SW480 (cell line): ENCODE measurements at places on chromosomes 12 and 14.

GRCh38 chr14:104072586-104072985 lies 12.9 kb upstream of the ASPG start:
- DNase-seq, result no peak

- DNase-seq, result peak; percentile 11
Measured at GRCh38 chr12:89856431-89856830, 147.8 kb upstream of the ATP2B1 start.

DNA sequence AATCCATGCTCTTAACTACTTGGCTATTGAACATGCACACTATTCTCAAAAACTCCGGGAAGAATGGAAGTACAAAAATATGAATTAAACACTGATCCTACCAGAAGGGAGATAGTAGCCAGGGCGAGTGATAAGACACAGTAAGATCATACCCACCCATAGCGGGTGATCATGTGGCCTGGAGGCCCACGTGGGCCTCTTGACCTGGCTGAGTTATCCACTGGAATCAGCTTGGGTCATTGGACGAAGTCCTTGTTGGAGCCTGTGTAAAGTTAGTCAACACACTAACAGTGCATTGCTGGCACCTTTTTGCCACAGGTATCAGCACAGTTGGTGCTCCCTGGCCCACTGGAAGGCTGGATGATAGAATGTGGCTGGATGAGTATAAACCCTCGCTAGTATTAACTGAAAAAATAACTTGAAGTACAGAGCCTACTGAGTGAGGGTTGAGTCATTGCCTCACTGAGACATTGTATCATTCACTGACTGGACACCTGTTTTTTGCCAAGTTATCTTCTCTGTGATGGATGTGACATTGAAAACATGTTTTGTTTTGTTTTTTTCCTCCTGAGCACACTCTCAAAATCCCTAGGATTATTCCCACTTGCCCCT lies 149.2 kb upstream of the FUT8 start:
- no peak for DNase-seq

DNA sequence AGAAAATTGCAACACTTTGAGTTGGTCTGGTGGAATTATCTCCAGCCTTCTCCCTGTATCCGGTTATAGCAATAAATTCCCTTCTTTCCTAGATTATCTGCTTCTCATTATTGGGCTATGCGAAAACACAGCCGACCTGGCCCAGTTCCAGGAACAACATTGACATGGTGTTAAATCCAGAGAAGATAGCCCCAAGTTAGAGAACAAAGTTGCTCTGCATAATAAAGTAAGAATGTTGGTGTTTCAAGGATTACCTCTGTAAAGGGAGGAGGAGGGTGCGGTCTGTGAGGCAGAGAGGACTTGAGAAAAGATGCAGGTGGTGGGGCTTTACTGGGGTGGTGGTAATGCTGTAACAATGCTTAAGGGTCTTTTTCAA lies 12.1 kb downstream of the TCL1A start:
- no peak for DNase-seq

- no peak for DNase-seq
Measured at GRCh38 chr14:52188381-52188780, 79.1 kb upstream of the PTGDR start.

DNA sequence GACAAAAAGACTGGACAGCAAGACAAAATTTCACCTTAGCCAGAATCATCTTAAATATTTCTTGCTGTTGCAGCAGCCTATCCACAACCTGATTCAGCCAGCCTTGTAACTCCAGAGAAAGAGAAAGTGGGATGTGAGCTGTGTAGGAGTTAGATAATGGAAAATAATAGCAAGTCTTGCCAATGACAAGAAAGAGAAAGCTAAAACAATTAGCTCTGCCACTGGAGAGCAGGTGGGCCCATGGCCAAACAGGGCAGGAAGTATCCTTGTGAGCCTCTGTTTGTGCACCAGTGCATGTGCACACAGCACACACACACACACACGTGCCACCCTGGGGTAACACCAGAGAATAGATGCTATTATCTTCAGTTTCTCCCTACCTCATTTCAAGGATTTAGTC lies 106.0 kb upstream of the CCDC196 start:
- no peak for DNase-seq

DNA sequence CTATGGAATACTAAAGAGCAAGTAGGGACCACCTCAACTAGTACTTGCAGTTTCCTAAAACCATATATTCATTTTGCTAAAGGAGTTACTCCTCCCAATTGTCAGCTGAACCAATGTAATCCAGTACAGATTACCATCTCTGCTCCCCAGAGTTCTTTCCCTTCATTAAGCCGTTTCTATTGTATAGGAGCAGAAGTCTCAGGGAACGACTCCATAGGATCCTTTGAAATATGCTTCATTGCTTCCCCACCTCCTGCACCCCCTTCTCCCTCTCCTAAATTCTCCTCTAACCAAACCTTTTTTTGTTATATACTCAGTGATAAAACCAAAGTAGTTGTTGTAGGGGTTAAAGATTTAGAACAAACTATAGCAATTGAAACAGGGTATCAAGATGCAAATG lies 30.7 kb upstream of the LALBA start:
- DNase-seq, result no peak

- DNase-seq, result no peak
Measured at GRCh38 chr12:104648756-104649155, 192.0 kb downstream of the CHST11 start.

DNA sequence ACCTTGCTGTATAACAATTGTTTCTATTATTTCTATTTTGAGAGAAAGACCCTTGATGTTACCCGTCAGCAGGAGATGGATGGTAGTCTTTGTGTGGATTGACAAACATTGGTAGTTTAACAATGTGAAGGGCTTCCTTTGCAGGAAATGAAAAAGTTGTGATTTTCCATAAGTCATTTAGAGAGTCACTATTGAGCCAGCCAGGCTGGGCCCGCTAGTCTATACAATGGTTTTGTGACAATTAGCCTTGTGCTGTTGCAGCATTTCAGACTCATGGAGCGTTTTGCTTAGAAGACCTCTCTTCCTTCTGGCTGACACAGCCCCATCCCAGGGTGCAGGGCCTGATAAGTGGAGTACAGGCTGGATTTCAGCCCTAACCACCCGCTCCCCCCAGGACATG lies 18.3 kb upstream of the SLC38A2 start:
- DNase-seq, result no peak

GRCh38 chr12:68497702-68498101 lies 113.0 kb upstream of the RAP1B start:
- peak; percentile 35 for DNase-seq

DNA sequence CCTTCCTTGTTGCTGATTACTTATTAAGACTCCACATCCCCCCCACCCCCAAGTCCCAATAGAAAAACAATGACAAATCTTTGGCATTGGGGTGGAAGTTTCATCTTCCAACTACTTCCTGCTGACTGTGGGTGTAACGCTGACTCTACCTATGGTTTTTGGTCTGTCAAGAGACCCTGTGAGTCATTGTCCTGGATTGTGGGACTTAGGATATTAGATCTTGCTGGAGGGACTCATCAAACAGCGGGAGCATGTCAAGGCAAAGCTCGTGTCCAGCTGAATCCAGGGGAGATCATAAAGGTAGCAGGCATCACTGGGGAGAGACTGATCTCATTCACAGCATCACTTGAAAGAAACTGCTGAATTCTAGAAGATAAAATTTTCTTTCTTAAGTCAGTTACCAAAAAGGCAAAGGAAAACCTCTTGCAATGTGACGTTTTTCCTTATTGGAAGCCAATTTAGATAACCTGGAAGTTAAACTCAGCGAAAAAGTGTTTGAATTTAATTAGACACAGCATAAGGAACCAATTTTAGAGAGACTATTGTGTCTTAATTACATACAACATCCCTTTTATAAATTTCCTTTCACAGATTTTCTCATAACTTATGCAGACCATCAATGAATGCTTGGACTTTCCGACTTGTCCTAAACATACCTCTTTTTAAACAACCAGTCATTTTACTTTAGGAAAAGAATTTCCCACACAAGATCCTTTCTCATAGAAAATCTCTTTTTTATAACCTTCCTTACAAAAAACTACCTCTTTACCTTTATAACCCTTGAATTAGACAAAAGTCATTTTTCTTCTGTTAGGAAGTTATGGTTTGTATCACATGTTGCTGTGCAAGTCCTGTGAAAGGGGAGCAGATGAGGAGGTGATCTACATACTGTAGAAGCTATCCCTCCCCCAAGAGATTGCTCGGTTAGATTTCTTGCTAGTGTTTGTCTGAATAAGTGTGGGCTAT lies 94.6 kb upstream of the SCAF11 start:
- no peak for DNase-seq

DNA sequence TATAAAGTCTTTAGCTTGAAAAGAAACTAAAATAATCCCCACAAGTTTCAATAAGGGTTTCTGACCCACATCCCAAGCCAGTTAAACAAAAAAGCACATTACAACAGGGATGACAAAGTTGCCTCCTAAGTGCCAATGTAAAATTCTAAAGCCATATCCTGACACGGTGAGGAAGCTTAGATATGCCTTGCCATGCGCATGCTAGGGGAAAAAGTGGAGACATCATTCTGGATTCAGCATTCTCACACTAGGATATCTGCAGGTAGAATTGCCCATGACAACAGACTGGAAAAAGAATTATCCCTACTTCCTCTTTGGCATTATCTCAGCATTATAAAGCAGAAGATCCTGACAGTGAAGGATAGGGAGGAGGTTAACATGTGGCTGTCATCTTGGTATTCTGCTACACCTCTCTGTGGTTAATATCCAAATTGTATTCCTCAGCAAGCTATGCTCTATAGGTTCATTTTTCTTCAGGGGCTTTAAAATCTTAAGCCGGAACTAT lies 4.9 kb downstream of the DUSP6 start:
- DNase-seq, result peak; percentile 14

DNA sequence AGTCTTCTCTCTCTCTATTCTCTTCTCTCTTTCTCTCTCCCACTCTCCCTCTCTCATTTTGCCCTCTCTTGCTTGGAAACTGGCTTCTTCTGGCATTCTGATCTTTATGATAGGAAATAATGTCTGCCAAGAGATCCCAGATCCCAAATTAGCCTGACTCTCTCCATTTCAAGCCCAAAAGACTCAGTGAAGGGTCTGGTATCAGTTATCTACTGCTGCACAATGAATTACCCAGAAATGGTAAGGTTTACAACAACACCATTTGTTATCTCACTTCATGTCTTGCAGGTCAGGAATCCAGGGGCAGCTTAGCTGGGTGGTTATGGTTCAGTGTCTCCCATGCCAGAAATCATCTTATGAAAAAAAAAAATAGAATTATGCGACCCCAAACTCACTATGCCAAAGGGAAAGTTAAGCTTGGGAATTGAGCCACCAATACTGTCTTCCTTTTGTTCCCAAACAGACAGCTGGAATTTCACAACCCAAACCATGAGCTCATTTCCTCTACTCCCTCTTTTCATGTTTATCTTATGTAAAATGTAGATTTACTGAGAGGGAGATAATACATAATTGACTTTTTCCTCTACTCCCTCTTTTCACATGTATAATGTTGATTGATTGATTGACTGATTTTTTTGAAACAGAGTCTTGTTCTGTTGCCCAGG lies 67.8 kb upstream of the FICD start:
- no peak for DNase-seq

- no peak for DNase-seq
Measured at GRCh38 chr14:40983604-40984003, 623.1 kb upstream of the LRFN5 start.

DNA sequence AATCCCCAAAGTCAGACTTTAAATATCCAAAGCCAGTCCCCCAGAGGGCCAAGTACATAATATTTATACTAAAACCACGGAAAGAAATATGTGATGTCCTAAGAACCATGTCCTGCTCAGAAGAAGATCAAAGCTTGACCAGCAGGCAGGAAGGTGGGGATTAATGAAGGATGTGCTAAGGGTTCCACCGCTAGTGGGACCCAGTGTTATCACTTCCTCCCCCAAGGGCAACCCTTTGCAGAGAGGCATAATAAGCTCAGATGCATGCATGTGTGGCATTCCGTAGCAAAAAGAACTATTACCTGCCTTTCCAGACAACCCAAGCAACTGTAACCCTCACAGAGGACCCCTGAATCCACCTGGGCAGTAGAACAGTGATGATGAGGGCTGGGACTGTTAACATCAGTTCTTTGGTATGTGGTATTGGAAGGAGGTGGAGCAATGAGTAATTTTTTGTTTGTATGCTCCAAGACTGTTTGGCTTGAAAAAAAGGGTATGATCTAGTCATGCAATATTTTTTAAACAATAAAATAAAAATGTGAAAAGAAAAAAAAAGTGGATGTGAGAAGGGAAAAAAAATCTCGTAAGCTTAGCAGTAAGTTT lies 71.7 kb upstream of the ETV6 start:
- DNase-seq, result no peak

DNA sequence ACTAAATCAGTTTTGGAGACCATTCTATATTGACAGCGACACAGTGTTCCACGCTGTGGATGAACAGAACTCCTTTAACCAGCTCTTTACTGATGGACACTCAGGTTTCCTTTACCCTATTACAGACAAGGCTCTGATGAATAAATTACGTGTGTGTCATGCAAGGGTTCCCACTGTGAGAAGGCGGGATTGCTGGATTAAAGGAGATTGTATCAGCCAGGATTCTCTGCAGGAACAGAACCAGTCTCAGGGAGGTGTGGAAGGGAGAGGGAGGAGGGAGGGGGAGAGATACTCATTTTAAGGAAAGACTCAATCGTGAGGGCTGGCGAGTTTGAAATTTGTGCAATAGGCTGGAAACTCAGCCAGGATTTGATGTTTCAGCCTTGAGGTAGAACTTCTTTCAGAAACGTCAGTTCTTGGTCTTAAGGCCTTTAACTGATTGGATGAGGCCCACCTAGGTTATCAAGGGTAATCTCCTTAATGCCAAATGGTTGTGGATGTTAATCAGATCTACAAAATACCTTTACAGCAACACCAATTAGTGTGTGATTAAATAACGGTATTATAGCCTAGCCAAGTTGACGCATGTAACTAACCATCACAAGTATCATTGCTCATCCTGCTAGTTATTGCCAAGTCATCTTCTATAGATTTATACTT lies 104.0 kb downstream of the GCH1 start:
- no peak for DNase-seq

GRCh38 chr12:214003-214741 lies at the start of gene SLC6A12:
Gene SLC6A12 (minus strand): TSS chr12:214157. CDS start chr12:209986, 4,171 bp downstream.
- no peak for DNase-seq

DNA sequence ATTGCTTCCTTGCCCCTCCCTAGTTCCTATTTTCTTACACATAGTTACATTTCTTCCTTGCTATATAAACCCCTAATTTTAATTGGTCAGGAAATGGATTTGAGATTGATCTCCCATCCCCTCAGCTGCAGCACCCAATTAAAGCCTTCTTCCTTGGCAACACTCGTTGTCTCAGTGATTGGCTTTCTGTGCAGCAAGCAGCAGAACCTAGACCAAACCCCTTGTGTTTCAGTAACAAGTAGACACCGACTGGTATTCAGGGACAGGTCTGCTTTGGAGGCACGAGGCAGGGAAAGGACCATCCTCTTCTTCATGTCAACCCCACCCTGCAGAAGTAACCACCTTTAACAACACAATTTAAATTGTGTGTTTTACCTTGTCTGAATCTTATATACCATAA lies 152.6 kb downstream of the RPAP3 start:
- no peak for DNase-seq

- DNase-seq, result no peak
Measured at GRCh38 chr12:109052097-109052413, 321 bp upstream of the USP30 start.

DNA sequence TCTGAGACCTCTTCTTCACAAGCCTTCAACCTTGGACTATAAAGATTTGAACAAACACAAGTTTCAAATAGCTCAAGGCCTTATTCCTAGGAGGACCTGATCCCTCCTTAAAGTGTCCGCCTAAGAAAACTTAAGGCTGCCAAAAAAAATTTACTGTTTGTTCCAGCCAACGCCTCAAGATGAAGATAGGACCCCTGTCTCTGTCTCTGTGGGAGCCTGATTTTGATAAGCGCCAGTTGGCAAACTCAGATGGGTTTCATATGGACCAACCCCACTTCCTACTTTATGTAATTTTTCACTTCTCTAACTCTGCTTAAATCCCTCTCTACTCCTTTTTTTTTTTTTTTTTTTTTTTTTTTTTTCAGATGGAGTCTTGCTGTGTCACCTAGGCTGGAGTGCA lies 11.0 kb downstream of the FKBP3 start:
- DNase-seq, result no peak
